ENCODE measurements at places on chromosomes 13 and 19.

DNA sequence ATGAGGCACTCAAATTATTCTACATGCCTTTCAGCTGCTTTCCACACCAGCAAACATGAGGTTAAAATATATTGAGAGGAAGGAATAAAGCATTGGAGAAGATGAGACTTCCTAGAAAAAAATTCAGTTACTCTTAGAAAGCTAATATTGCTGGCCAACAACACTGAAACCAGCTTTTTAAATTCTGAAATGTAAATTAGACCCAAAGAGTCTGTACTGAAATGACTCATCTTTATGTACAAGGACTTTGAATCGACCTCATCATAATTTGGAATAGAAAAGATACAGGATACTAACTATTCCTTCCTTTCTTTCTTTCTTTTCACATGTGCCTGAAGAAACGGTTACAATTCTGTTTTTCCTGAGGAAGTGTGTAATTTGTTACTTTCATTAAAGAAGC lies 6.5 kb upstream of the HSPH1 start:
- DNase-seq: no peak

- DNase-seq: no peak
Observed at GRCh38 chr19:5078666-5079065, 109.8 kb downstream of the KDM4B start.

GRCh38 chr13:62920159-62920558 lies 1504.5 kb upstream of the PCDH20 start:
- DNase-seq: no peak

DNA sequence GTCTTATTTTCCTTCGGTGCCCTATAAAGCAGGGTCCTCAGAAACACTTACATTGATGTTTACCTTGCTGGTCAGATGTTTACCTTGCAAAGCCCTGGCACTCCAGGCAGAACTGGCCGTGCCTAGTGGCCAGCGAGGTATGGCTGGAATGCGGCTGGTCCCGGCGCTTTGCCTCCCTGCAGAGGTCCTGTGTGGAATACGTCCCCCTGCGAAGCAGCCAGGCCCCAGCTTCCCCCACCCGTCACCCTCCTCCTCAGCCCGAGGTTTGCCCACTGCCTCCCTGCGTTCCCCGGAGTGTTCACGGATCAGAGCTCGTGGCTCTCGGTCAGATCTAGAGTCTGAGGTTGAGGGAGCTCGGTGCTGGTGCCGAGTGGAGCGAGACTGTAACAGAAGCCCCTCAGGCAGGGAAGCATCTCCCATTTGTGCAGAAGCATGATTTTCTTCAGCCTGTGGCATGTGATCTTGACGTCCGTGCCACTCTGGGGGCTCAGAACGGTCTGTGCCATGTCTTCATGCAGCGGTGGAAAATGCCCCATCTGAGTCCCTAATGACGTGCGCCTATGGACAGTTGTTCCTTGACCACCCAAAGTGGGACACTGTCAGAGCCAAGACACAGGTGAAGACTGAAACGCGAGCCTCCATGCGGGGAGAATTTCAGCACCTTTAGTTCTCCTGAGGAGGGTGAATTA lies 54.8 kb upstream of the SOX1 start:
- DNase-seq: no peak

DNA sequence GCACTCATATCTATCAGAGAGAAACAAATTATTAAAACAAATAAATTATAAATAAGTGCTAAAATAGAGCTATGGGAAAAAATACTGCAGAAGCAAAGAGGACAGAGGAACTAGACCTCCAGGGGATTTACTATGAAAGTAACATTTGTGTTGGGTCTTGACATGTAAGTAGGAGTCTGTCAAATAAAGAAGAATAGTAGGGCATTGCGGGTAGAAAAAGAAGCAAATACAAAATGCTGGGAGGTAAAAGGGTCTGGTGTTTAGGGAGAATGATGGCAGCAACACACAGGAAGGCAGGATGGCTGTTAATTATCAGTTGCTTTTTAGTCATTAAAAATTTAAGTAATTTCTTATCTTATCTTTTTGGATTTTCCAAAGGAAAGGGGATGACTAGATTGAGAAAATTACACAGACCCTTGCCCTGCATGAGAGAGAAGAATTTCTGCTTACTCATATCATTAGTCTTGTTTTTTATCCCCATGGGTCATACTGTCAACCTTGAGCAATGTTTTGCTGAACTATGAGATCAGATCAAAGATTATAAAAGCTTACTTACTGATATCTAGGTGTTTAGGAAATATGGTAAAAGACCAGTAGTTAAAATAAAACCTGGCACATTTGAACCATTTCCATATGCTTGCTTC lies 472.7 kb downstream of the DIAPH3 start:
- no peak for DNase-seq

GRCh38 chr13:30027569-30028455 lies 177.4 kb upstream of the UBL3 start:
- DNase-seq: no peak

Measured in activated CD4-positive, alpha-beta T cell treated with anti-CD3 and anti-CD28 coated beads for 24 hours (primary cell).